ENCODE measurements at places on chromosomes 13 and 19.

- no peak for DNase-seq
These were observed 19.4 kb downstream of the GJA3 start for GRCh38 chr13:20141238-20142022.

DNA sequence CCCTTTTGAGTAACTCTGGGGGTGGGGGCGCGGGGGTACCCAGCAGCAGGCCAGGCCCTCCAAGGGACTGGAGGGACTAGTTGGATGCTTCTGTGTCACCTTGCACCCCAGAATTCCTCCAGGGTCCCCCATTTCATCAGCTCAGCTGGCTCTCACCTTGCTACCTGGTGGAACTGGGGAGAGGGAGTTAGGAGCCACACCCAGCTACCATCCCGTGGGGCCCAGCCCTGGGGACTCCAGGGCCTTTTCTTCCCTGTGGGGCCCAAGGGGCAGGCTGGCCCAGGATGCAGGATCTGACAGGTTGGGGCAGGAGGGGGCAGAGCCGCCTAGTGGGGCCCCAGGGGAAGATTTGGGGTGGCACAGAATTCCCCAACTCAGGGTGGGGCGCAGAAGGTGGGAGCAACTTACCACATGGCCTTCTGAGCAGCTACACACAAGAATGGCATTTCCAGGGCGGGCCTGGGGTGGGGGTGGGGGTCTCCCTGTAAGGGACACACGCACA is 32.8 kb upstream of the NANOS3 start:
- DNase-seq, result no peak

- no peak for DNase-seq
These were observed 15.8 kb upstream of the LATS2 start for GRCh38 chr13:21077076-21077787.

DNA sequence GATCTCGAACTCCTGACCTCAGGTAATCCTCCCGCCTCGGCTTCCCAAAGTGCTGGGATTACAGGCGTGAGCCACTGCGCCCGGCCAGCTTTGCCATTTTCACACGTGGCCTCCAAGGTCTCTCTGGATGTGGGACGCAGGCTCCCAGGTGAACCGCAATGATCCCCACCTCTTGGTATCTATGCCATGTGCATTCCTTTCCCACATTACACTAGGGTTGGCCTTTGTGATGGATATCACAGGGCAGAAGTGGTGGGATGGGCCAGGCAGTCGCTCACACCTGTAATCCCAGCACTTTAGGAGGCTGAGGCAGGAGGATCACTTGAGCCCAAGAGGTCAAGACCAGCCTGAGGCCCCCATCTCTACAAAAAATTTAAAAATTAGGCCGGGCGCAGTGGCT is 22.4 kb downstream of the FGF21 start:
- no peak for DNase-seq

All from fibroblast of skin of abdomen (primary cell).